ENCODE measurements at places on chromosomes 11 and 22.

DNA sequence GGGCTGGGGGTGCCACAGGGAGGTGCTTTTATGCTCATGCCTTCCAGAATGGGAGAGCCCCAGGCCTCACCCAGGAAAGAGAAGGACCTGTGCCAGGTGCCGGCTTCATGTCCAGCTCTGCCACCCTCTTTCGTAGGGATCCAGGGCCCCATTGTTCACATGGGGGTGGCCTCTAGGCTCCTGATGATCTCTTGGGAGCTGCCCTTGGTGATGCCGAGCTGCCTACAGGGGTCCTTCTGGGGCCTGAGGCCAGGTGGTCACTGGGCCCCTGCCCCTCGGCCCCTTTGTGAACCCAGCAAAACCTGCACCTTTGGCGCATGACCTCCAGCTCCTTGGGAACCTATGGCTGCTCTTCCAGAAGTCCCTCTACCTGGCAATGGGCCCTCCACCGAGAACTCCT lies 41.4 kb upstream of the SMIM38 start:
- DNase-seq: no peak

DNA sequence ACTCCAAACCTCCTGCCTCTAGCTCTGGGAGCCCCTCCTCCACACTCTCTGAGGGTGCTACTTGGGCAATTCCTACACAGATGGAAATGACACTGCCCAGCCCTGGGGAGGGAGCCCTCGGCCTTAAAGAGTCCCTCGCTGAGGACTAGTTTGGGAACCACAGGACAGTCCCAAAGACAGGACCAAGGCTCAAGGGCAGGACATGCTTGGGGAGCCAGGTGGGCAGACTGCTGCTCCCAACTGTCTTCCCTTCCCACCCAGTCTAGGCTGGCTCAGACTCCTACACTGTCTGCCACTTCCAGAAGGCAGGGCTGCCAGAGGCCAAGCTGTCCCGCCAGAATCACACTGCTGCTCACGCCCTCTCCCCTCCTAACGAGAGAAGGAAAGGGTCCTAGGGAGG lies 9.8 kb downstream of the ARRB1 start:
- DNase-seq: no peak

- DNase-seq: no peak
Measured at GRCh38 chr11:8339592-8340022, 75.9 kb upstream of the LMO1 start.

DNA sequence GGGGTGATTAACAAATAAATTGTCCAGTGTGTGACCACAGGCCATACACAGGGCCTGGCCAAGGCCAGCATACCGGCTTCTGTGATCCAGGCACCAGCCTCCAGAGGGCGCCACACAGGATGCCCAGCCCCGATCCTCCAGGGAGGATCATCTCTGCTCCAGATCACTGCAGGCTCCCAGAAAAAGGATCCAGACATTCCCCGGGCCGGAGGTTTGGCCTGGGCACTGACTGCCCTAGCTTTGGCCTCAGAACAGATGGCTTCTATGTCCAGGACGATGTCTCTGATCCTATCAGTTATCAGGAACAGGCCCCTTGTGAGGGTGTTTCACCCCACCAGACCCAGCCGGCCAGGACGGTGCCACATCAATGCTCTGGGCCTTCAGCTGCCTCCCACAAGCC lies 74.5 kb upstream of the LMO1 start:
- peak; percentile 51 for DNase-seq

GRCh38 chr11:35139722-35140282 lies 831 bp downstream of the CD44 start:
- DNase-seq: no peak

DNA sequence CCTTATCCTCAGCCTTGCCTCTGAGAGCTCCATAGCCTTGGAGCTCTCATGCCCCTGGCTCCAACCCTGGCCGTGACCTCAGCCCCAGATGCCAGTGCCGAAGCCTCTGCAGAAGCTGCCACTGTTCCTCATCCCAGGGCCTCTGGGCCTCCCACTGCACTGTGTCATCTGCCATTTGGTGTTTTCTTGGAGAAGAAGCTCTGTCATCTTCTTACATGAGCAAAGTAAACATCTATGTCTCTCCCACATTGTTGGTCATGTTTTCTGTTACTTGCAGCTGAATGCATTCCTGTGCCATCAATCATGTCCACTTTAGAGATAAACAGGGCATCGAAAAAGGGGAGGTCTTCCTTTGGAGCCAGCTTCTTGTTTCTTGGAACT lies 45.0 kb upstream of the FTH1 start:
- no peak for DNase-seq

DNA sequence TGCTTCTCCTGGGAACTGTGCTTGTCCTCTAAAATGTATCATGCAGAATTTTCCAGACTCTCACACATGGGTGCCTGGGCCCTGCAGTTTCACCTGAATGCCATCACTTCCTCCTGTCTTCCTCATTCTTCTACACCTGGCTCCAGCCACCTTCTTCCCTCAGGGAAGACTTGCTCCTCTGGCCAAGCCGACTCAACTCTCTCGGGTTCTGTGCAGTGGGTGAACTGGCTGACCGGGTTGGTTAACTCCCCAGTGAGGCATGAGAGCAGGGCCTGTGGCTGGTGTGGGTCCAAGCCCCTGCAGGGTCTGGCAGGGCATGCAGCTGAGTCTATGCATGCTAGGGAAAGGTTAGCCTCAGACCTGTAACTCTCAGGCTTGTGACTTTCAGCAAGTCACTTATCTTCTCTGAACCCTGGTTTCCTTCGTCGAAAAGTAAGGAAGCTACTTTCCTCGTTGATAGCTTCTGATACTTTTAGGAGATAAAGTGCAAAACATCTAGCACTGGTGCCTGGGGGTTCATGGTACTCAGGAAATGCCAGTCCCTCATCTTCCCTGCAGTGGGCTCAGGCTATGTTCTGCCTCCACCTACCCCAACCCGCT lies 11.9 kb downstream of the CD82 start:
- peak; percentile 34 for DNase-seq

All from OCI-M1 (cell line).